ENCODE measurements at places on chromosomes 4 and X.

- DNase-seq = no peak
These were observed 135.9 kb downstream of the RAB28 start for GRCh38 chr4:13348216-13348615.

DNA sequence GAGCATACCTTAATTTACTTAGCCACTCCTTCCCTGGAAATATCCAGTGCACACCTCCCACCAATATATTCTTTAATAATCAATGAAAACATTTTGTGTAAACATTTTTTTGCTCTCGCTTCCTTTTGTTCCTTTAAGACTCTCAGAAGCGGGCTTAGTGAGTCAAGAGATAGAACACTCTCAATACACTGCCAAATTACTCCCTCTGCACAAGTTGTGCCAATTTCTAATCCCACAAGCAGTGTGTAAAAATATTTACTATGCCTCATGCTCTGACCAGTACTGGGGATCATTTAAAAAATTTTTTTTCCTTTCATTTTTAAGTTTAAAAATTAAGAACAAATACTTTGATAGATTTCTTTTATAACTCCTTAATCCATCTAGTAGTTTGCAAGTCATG is 5.1 kb downstream of the MORF4L2 start:
- no peak for DNase-seq

GRCh38 chr4:71201057-71201456 is 137.8 kb upstream of the SLC4A4 start:
- no peak for DNase-seq

DNA sequence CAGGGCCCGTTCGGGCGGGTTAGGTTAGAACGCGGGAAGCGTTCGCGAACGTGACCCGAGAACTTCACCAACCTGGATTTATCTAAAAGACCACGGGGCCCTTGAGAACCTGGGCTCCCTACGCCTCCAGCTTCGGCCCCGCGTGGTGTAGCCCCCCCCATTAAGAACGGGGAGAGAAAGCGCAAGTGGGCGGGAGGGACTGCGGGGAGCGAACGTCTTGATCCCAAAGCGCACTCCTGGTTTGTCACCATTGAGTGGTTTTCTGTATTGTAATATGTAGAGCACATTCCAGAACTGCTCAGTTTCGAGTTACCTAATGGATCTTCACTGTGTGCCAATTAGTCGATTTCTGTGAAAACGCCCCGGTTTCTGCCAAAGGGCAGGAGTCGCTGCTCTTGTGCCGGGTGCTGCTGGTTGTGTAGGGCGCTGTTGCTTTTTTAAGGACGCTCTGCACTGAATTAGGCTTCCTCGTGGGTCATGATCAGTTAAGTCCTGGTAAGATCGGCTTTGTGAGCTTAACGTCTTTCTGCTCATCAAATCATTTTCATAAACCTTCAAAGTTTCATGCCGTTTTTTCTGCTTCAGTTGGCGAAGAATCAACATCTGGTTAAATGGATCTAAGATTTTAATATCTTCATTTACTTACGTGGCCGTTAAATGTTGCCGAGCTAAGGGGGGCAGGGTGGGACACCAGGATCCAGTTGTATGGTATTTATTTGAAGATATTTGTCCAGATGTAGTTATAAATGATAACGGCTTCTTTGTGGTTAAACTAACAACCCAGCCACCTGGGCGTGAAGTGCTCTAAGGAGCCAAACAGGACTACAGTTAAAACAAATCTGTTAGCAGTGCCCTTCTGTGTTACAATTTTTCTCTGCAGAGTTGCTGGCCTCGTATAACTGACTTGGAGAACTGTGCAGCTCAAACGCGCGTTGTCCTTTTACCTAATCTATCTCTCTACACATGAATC is 809 bp downstream of the MND1 start:
- DNase-seq = peak; percentile 67

GRCh38 chr4:128298852-128299251 is 11.2 kb upstream of the PGRMC2 start:
- no peak for DNase-seq

DNA sequence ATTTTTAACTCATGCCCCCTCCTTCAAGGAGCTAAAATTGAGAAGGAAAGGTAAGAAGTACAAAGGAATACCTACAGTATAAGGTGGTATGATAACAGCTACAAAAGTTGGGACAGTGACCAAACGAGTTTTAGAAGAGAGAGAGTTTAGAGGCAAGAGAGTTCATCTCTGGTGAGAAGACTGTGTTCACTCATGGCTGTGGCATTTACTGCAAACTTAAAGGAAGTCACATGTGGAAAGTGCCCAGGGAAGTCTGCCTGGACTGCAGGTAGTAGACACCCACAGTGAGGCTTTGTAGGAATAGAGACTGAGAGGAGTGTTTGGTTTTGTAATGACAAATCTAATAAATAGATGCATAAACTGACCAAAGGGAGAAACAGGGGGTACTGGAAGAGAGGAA is 493.5 kb downstream of the IL15 start:
- DNase-seq = no peak

DNA sequence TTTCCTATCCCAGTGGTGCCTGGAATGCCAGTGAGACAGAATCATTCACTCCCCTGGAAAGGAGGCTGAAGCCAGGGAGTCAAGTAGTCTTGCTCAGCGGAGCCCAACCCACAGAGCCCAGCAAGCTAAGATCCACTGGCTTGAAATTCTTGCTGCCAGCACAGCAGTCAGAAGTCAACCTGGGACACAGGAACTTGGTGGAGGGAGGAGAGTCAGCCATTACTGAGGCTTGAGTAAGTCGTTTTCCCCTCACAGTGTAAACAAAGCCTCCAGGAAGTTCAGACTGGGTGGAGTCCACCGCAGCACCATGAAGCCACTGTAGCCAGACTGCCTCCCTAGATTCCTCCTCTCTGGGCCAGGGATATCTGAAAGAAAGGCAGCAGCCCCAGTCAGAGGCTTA is 283.2 kb upstream of the CPEB2 start:
- no peak for DNase-seq

- no peak for DNase-seq
These were observed 57.7 kb downstream of the HPGDS start for GRCh38 chr4:94284889-94285288.

GRCh38 chr4:76306882-76307659 is 538 bp downstream of the STBD1 start:
- DNase-seq = peak; percentile 65

- DNase-seq = no peak
These were observed 4.2 kb upstream of the TAB3 start for GRCh38 chrX:30893206-30893605.

GRCh38 chr4:102263024-102263787 is 82.1 kb downstream of the SLC39A8 start:
- no peak for DNase-seq

DNA sequence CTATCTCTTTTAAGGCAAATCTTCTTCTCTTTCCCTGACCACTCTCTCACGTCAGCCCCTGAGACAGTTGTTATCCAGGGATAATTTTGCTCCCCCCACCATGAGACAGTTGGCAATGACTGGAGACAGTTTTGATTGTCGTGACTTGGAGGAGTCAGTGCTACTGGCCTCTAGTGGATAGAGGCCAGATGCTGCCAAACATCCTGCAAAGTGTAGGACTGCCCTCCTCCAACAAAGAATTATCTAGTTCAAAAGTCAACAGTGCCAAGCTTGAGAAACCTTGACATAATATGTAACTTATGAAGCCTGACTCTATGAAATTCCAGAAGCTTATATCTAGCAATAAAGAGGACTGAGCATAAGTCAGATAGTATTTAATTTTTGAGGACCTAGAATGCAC is 502.1 kb upstream of the IGFBP7 start:
- DNase-seq = no peak

DNA sequence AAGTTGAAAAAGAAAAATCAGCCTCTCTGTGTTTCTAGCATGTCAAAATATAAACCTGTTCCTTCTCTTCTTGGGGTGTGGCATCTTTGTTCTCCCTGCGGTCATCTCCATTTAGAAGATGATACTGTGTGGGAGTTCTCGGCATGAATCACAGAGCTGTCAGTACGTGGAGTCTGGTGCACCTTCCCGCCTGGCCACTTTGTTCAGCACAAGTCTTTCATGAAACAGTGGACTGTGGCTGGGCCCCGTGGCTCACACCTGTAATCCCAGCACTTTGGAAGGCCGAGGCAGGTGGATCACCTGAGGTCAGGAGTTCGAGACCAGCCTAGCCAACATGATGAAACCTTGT is 166.5 kb downstream of the MAML3 start:
- no peak for DNase-seq

GRCh38 chr4:123397144-123398065 is 810 bp downstream of the SPRY1 start:
- DNase-seq = peak; percentile 14

DNA sequence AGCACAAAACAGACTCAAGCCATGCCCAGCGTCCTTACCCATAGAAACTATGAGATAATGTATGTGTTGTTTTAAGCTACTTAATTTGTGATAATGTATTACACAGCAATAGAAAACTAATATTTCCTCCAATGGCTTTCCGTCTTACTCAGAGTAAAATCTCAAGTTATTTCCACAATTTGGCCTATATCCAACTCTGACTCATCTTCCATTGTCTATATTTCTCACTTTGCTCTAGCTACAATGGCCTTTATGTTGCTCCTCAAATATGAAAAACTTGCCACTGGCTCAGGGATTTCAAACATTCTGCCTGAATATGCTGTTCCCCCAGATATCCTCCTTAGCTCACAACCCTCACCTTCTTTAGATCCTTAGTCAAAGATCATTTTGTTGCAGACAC is 31.6 kb downstream of the IQCM start:
- DNase-seq = no peak

DNA sequence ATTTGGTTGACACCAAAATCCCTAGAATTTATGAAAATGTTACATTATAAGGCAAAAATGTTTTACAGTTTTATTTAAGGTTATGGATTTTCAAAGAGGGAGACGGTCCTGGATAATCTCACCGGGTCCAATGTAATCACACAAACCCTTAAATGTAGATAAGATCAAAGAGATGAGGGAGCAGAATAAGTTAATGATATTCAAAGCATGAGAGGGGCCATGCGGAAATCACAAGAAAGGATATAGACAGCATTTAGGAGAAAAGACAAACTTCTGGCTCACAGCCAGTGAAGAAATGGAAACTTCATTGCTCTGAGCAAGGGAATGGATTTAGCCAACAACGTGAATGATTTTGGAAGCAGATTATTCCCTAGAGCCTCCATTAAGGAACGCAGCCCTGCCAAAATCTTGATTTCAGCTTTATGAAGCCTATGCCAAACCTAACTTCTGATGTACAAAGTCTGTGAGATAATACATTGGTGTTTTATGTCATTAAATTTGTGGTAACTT is 684.4 kb upstream of the GNPDA2 start:
- DNase-seq = no peak

DNA sequence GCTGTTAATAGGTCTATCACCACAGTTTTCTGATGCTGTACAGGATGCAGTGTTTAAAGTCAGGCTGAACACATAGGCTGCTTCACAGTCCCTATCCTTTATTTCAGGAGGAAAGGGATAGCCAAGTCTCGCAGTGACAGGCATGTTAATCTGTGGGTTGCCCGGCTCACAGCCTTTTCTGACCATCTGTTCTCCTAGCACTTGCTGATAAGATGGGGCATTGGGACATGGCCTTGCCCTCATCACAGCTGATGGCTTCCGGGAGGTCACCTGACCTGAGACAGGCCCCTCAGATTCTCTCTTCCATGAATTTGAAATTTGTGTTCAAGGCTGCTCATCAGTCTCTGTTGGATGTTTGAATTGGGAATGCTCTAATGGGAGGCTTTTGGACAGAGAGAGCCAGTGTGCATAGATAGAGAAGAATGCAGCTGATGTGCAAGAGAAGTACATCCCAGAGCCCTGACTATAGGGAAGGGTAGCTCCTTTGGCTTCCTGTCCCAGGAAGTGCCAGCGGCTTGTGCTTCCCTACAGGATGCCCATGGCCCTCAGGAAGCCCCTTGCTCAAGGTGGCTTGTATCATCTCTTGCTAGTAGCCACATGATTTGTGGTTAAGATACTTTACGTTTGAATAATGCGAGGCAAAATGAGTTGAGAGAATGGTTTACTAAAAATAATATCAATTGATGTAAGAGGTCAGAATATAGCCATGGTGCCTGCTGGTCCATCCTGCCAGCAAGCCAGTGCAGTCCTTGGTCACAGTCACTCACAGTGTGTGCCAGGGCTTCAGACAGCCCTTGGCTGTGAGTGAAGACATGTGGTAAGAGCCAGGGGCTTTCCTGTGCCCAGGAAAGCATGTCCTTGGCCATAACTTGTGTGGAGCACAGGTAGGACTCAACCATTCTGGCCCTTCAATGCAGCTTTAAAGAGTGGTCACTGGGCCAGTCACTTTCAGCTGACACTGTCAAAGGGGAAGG is 88.6 kb downstream of the TSPAN7 start:
- DNase-seq = no peak

GRCh38 chrX:8811611-8812010 is 10.4 kb upstream of the FAM9A start:
- no peak for DNase-seq
